ENCODE measurements at places on chromosomes 2 and 18.

GRCh38 chr2:194104687-194105086, 1552.3 kb upstream of the SLC39A10 start:
- no peak for DNase-seq

DNA sequence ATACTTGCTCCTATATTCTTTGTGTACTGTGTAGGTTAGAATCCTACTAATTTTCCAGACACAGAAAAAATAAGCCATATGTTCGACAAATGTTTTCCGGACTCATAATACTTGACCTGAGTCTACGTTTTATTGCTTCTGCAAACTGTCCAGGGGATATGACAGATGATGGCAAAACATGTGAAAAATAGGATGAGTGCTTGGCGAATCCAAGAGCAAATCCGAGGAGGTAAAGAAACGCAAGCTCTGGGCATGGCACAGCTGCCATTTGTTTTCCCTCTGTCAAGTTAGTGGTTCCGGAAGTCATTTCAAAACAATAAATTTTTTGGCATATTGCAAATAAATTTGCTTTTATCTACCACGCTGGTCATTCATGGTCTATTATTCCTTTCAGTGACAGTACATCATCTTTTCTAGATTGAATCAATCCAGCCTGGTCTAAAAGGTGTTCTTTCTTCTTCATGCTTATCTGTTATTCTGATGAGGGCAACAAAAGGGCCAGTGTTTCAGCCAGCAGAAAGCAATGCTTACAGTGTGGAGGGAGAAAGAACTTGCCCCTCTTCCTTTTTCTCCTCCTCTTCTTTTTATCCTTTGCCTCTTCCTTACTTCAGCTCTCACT, 476.1 kb upstream of the SOX11 start:
- DNase-seq = no peak

GRCh38 chr2:26723991-26724750, 31.6 kb downstream of the KCNK3 start:
- no peak for DNase-seq

GRCh38 chr2:153145470-153145978, 333.0 kb downstream of the RPRM start:
- no peak for DNase-seq

- DNase-seq = no peak
These were observed 13.9 kb downstream of the PIAS2 start for GRCh38 chr18:46903406-46903805.

DNA sequence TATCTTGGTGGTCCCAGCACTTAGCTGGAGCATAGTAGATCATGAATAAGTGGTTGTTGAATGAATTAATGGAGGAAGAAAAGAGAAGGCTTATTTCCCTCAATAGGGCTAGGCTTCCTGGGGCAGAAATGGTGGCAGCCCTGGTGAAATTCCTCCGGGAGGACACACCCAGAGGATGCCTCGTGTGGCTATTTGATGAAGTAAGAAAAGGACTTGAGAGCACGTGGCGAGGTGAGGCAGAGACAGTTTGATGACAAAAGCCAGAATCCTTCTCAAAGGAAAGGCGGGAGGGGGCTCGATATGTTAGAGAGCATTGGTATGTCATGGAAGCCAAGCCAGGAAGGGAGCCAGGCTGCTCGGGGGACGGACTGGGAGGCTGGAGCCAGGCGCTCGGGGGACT, 14.7 kb downstream of the FAM228A start:
- no peak for DNase-seq

- no peak for DNase-seq
These were observed 53.2 kb downstream of the ITGA6 start for GRCh38 chr2:172480301-172481218.

GRCh38 chr18:3453540-3454364, 3.8 kb downstream of the TGIF1 start:
- DNase-seq = peak; percentile 16

DNA sequence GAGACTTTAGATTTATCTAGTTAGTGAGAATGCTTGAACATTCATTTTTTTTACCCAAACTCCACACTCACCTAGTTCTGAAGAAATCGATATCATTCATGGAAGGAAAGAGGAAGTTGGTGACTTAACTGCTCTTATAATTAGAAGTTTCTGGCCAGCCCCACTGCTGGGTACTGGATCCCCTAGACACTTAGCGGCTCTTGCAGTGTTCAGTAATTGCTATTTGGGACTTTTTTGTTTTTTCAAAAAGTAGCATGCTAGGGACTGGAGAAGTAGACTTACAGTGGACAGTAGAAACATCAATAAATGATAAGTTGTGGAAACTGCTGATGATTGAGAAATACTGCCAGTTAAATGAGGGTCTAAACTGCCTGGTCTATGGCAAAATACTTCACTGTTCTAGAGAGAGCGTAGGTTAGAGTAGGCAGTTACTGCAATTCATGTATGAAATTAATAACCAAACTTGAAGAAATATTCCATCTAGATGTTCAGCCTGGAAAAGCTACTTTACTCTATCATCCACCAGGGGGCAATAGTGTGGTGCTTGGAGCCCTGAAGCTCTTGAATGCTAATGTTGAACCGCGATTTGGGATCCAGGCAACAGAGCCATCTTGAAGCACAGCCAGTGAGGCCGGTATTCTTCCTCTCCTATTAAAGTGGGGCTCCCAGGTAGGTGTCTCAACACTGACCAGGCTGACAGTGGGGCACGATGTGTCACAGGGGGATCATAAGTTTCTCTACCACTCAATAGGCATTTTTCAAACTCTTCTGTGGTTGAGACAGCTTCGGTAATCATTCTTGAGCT, 146.1 kb upstream of the SESTD1 start:
- no peak for DNase-seq

DNA sequence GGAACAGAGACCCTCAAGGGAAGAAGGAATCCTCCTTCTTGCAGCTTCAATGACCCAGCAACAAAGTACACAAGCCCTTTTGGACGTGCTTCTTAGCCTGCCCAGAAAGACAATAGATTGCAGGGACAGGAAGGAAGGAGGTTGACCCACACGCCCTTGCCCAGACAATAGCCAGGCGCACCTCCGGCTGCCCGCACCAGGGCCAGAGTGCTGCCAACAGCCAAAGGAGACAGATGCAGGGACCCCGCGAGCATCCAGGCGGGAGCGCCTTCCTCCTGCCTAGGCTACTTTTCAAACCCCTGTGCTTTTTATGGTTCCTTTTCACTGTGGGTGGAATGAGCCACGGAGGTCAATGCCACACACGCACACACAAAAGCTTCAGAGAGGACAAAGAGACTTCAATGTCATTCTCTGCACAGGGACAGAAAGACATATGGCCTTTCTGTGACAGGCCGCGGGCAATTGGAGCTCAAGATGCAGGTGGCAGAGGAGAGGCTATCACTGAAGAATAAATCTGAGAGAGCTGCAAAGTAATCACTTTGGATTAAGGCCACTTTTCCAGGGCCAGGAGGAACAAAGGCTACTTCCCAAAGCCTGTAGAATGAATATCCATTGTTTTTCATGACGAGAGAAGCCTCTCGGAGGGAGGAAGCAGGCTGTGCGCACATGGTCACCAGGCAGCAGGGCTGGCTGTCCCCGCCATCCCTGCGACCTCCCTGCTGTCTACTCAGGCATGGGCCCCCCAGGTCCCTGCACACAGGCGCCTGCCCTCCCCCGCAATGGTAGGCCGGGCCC, 300.6 kb downstream of the EIPR1 start:
- DNase-seq = no peak

GRCh38 chr2:239201531-239201876, 199.3 kb downstream of the HDAC4 start:
- no peak for DNase-seq

- no peak for DNase-seq
These were observed 89.5 kb downstream of the ACKR3 start for GRCh38 chr2:236658974-236659757.

- no peak for DNase-seq
These were observed 66.3 kb downstream of the MYO5B start for GRCh38 chr18:50128506-50129271.

DNA sequence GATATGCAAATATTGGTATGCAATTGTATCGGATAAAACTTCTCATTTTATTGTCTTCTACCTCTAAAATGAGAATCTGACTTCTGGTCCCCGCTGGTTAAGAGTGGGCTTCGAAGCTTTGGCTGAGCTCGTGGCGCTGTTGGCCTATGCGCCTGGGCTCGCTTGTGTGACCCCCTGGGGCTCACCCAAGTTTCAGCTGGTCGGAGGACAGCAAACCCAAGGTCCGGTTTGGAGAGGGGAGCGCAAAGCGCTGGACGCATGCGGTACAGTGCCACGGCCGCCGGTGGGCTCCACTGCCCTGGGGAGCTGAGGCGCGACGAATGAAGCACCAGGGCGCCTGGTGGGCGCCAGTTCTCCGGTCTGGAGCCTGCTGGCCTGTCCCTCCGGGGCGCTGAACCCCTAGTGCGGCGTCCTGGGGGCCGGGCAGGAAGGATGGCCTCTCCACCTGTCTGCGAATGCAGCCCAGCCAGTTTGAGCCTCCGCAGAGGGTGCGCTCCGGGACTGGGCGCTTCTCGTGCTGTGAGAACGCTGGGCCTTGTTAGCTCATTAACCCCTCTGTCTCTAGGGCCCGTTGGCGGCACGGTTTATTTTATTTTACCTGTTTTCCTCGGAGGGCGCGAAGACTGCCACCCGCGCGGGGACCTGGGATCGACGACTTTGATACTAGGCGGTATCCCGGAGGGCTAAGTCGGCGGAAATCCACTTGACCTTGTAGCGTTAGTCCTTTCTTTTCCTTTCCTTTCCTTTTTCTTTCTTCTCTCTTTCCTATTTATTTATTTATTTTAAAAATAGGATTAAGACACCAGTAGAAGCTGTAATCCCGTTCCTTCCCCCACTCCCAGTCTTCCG, 10.4 kb downstream of the MEIS1 start:
- no peak for DNase-seq

DNA sequence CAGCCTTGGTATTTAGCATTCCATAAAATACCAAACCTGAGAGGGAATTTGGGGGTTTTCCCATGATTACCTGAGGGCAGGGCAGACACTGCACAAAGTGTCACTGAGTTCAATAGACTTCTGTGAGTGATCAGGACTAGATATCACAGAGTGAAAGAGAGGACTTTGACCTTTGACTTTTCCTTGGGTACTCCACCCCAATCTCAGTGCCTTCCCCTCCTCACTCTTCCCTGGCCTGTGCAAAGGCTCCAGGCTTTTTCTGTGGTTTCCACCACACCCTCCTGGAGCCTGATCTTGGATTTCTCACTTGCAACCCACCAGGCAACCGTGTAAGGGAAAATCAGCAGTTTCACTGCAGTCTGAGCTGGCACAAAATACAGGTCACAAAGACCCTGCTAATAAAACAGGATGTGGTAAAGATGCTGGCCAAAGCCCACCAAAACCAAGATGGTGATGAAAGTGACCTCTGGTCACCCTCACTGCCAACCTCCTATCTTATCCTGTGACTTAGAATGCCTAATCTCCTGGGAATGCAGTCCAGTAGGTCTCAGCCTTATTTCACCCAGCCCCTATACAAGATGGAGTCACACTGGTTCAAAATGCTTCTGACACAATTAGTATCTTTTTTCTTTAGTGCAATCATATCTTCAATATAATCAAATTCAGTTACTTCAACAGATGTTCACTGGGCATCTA, 64.0 kb downstream of the BOD1L2 start:
- no peak for DNase-seq

- DNase-seq = peak; percentile 70
These were observed 650.4 kb downstream of the RNF144A start for GRCh38 chr2:7567646-7568045.

GRCh38 chr18:3578621-3579020, 128.6 kb downstream of the TGIF1 start:
- DNase-seq = no peak

- DNase-seq = no peak
These were observed 22.2 kb upstream of the IL1RL1 start for GRCh38 chr2:102289129-102289528.

- DNase-seq = no peak
These were observed 81.1 kb downstream of the TRIB2 start for GRCh38 chr2:12797815-12798214.

- DNase-seq = no peak
These were observed 41.4 kb downstream of the WDR33 start for GRCh38 chr2:127769587-127769986.

GRCh38 chr2:37387148-37387835, 42.9 kb downstream of the QPCT start:
- no peak for DNase-seq

DNA sequence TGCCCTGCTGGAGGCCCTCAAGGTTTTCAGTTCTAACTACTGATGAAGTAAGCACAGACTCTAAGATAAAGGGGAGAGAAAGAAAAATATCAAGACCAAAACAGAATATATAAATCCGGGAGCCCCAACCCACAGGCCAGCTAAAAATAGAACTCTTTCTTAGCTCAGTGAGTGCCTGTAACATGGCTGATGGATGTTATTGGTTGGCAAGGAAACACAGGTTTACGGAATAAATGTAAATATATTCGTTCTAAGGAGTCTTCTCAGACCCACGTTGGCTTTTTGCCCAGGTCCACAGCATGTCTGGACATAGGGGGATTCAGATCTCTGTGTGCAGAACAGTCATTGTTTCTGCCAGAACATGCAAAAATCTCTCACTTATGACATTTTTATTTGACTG, 139.0 kb upstream of the SERPINE2 start:
- DNase-seq = no peak

DNA sequence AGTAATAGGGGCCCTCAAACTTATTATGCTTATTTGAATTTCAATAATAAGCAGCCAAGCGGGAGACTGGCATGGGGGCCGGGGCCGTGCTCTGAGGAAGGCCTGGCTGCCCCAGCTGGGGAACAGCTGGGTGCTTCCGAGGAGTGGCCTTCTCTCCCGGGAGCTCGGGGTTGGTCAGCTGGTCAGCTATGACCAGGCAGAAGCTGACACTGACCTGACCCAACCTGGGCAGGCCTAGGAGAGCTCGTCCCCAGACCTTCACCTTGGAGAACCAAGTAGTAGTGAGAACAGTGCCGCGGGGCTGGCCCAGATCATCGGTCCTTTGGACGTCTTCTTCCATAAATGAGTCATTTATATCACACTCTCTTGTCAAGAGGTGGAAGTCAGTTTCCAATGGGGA, 36.1 kb downstream of the RRM2 start:
- no peak for DNase-seq

DNA sequence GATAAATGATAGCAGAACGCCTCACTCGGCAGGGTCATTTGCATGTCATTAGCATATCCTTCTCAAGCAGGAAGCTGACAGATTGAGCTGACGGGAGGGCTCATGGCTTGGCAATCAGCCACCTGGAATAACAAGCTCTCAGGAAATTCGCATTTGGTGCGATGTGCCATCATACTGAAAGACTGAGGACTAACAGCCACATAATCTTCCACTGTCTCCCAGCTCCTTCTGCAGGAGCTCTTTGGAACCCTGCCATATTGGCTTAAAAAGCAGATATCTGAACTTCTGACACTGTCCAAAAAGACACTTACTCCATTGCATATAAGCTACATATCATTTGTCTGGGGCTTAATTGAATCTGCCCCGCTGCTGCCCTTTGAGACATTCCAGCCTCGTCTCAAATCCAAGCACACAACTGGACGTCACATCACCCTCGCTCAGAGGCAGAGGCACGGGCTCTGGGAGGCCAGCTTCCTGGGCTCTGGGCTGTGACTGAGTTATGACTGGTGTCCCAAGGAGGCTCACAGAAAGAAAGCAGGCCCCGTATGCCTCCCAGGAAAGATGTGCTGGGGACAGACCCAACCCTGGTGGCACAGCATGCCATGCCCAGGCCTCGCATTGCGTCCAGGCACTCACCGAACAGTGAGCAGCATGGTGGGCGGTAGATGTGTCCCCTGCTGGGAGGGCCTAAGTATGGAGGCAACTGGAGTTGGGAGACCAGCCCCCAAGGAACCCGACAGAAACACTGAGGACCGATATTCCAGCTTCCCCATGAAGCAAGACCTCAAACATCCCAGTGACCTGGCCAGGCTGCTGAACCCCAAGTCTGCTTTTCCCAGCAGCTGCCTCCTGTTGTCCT, 228.0 kb downstream of the ATAD2B start:
- no peak for DNase-seq

GRCh38 chr2:197850882-197851450, 46.6 kb downstream of the PLCL1 start:
- no peak for DNase-seq

Data from stimulated activated CD4-positive, alpha-beta T cell treated with anti-CD3 and anti-CD28 coated beads, Interleukin-12 subunit alpha, Interleukin-12 subunit beta, amount 100 ng/mL, for 48 hours (primary cell).